A673 (cell line): ENCODE measurements at places on chromosomes 5 and 9.

GRCh38 chr9:136686794-136687711 lies at the start of gene AGPAT2:
Gene AGPAT2, minus strand, starts transcription at chr9:136687457. Its CDS starts 100 bp downstream, at chr9:136687357.
- DNase-seq = peak; percentile 82

DNA sequence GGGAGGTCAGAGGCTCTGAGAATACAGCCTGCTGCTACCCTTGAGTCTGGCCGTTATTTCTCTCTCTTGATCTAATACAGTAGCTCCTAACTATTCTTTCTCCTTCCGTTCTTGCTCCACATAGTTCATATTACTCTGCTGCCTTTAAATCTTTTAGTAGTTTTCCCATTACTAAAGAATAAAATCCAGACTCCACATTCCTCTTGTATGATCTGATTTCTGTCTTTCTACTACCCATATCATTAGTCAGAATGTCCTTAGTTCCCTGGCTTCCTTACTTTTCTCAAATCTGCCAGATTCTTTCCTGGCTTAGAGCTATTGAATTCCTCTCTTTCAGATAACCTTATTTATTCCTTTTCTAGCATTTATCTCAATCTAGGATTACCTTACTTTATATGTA lies 40.0 kb downstream of the MARCHF6 start:
- DNase-seq = no peak

DNA sequence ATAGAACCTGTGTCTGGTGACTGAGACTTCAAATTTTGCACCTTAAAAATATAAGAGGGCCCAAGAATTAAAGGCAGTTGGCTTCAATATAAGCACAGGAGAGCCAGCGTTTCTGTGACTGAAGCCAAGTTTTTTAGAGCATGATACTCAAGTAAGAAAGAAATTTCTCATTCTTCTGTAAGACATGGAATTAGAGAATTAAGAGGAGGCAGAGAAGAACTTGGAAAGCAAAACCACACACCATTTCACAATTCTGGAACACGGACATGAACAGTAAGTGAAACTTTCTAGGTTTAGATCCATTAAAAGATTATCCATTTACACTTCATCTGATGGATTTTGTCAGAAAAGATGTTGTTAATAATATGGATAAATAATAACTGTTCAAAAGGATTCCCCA lies 8.9 kb upstream of the AGXT2 start:
- DNase-seq = no peak

DNA sequence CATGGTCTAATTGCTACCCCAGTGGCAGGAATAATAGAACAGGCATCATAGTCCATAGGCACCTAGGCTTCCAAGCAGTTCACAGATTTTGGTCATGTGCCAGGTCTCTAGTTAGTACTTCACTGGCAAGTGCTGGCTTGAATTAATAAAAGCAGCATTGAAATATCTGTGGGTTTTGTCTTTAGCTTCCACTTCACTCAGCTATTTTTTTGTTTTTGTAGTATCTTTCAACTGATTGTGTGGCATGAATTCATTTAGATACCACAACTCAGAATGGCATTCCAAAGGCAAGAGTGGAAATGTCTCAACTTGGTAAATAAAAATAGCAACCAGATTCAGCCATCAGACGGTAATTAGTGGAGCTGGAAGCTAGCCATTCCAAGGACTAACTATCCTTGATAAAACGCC lies 27.9 kb upstream of the ITGA2 start:
- DNase-seq = peak; percentile 32

GRCh38 chr5:669111-669841 lies 23.9 kb downstream of the TPPP start:
- DNase-seq = no peak

DNA sequence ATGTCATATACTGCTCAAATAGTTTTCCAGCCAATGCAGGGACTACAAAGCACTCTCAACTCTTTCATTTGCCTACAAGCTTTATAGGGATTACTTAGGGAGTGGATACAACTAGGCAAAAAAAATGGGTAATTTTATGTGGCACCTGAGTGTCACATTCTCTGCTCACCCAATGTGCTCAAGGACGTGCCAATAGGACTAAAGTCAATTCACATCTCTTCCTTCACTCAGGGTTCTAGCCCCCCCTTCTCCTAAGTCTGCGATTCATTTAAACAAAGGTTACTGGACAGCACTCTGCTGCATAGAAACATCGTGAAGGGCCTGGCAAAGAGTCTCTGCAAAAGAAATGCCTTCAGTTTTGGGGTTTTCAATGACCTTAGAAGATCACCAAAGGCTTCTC lies 142.3 kb downstream of the TSSK1B start:
- no peak for DNase-seq

DNA sequence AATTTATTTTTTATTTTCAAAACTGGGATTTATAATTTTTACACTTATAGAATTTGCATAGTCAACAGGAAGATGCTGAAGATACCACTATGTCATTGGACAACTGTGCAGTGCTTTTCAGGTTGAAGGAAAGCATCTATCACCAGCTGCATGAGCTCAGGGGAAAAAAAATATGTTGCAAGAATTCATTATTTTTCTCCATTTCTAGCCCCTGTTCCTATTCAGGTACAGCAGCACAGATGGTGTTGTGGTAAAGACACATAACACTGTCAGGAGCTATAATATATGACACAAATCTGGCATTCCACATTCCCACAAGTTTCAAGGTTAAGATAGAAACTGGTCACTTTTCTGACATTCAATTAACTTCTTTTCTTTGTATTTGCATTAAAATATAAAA lies 1088.6 kb downstream of the MAT2B start:
- no peak for DNase-seq

DNA sequence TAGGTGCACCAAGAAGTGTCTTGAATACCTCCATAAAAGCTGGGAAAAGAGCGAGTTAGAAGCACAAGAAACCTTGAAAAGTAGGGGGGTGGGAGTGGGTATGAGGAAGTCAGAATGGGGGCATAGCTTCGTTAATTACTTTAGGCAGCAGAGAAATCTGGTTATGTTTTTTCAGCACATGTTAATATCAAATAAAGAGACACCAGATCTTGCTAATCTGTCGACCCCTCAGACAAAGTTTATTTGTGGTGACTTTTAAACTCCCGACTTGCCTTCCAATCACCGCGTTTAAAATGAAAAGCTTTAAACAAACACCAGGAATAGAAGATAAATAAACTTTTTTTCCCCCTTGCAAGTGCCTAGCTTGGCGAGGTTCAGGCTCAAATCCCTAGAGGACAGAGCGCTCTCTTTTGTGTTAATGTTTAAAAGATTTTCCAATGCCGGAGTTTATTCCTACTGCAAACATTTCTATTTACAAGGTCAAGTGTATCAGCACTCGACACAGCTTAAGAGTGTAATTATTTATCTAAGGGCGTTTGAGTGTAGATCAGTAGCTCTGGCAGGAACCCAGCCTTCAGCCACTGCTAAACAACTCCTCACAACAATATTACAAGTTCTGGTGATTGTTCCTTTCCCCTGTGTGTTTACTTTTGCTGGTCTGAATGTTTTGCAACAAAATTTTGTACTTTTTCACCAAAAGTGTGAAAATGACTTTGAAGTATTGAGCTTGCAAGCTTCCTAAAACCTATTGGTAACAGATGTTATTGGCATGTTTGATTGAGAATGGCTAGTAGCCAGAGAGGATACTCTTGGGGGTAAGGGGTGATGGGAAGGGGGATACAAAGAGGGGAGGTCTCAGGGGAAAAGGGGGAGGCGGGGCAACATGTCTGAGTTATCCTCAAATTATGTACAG lies 3.8 kb downstream of the GAS1 start:
- peak; percentile 36 for DNase-seq

GRCh38 chr5:51382521-51383130 lies 622 bp upstream of the ISL1 start:
- DNase-seq = peak; percentile 64

GRCh38 chr5:135220394-135221186 lies 178.4 kb downstream of the MACROH2A1 start:
- DNase-seq = no peak

DNA sequence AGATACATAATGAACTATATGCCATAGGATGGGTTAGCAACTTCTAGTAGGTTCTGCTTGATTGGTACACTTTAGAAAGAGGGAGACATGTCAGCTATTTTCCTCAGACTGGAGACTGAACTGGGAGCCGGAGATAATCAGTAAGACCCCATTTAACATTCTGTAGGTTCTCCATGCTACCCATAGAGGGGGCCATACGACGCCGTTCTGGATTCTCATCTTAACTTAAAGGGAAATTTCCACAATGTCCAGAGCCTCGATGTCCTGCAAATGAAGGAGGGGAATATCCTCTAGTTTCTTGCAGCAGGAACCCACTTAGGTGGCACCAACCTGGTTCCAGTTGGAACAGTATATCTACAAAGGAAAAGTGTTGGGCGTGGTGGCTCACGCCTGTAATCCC lies 22.3 kb upstream of the NPM1 start:
- peak; percentile 40 for DNase-seq

- DNase-seq = peak; percentile 25
Measured at GRCh38 chr5:172010278-172010677, 3.8 kb upstream of the FBXW11 start.

DNA sequence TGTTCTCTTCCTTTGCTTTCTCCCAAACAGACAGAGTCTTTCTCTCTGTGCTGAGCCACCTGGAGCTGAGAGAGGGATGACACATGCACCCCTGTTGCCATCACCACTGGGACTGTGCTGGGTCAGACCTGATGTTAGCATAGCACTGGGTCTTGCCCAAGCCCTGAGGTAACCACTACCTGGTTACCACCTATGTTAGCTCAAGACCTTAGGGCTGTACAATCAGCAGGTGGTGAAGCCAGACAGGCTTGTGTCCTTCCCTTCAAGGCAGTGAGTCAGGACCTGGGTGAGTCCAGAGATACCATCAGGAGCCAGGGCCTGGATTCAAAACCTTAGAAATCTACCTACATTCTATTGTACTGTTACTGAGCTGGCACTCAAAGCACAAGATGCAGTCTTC lies 32.1 kb downstream of the FST start:
- no peak for DNase-seq

DNA sequence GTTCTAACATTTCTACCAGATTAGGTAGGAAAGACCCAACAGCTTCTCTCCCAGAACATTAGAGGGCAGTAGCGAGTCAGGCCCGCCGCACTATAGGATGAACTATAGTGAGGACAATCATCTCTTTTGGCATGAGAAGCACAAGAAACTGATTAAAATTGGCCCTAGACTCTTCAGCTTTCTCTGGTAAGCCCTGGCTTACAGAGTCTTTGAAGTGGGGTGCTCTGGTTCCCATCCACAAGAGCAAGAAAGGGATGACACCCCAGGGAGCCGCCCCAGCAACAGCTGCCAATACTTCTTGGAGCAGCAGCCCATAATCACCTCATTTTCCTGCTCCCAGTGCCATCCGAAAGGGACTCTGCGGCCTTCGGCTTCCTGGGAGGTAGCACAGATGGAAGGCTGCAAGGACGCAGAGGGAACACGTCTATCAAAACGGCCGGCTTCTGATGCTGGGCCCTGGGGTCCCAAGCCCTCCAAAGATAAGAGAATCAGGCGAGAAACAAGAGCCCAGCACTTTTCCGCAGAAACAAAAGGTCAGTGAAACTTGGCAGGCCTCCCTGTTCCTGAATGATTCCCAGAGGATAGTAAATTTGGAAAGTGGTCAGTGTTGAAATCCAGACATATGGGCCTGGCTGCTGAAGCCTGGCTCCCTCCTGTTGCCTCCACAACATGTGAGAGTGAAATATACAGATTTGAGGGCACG lies 69.3 kb downstream of the HSD17B3 start:
- DNase-seq = peak; percentile 77

- no peak for DNase-seq
Measured at GRCh38 chr5:150561192-150561512, 53.2 kb downstream of the NDST1 start.

- no peak for DNase-seq
Measured at GRCh38 chr5:53820802-53821171, 260.3 kb downstream of the NDUFS4 start.

- DNase-seq = no peak
Measured at GRCh38 chr5:133750356-133750755, 138.0 kb upstream of the FSTL4 start.

DNA sequence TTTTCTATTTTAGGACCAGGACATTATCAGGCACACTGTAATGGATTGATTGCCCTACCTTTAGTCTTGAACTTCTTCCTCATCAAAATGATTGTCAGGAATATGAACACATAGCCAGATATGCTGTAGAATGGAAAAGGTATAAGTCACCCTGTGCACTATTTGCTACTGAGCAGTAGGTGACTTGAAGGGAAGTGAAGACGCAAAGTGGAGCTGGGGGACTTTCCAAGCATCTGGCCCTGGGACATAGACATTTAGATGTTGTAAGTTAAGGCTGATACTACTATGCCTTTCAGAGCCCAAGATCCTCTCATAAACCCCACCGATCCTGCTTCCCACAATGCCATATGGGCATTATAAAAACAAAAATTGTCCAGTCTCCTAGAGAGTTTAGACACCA lies 174.5 kb downstream of the DOCK8 start:
- DNase-seq = no peak

DNA sequence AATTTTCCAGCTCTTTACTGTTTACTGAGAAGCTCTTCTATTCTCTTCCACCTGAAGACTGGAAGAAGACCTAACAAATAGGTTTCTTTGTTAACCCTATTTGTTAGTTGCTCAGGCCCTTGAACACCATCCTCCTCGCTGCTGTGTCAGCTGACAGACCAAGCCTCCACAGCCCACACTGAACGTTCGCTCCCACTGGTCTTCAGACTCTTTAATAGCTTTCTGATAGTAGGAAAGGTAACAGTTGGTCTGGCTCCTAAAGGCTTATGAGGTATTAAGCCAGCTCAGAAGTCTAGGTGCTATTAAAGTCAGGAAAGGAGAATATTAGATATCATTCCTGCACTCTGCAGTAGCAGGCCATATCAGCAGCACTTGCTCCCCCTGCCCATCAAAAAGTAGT lies 23.3 kb upstream of the F2R start:
- no peak for DNase-seq

GRCh38 chr9:136049491-136050265 lies 45.4 kb downstream of the NACC2 start:
- no peak for DNase-seq

- peak; percentile 60 for DNase-seq
Measured at GRCh38 chr9:112925058-112925641, 34.5 kb upstream of the SLC46A2 start.

- DNase-seq = no peak
Measured at GRCh38 chr5:134226441-134227192, 744 bp upstream of the PPP2CA start.

DNA sequence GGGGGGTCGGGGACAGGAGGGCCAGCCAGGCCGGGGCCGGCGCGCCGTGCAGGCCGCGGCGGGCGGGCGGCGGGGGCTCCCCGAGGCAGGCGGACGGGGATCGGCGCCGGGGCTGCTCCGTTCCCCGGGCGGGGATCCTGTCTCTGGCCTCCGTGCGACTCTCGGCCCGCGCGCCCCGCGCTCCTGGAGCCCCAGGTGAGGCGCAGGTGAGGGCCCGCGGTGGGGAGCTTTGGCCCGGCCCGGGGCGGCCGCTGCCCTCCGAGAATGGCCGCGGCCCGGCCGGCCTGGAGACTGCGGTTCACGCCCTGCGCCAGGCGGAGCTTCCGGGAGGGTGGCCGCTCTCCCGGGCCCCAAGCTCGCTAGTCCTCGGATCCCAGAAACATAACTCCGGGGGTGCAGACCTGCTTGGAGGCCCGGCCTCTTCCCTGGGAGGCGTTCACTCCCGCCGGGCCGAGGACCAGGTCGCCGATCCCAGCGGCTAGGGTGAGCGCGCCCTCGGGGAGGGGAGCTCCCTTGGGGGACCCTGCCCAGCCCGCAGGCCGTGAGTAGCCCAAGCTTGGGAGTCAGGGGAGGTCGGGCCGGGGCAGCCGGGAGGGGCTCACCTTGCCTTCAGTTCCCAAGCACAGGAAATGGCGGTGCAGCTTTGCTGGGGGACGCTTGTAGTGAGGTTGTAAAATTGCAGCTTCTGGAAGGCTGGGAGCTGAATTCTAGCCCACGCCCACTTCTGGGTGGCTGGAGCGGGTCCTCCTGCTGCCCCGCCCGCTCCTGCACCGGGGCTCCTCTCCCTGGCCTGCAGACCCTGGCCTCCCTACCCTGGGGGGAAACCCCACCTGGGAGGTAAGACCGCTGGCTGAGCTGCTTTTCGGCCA lies 723 bp downstream of the PPP1R26 start:
- peak; percentile 66 for DNase-seq
